Vagina (tissue), 2 donors: ENCODE measurements at places on chromosomes 13 and 19.

DNA sequence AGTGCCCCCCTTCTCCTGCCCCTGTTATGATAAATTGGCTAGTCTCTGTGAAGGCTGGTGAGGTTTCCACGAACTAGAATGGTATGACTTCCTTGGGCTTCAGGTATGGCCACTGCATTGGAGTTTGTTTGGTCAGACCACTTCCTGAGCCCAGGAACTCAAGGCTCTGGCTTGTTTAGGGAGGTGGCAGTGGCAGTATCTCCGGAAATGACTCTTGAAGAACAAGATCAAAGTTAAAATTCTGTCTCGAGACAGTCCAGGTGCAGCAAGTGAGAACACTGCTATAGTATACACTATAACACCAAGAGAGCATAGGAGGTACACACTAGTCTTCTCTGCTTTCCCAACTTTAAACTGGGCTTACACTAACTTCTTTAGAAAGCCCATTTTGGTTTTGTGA lies 309.1 kb downstream of the KLF12 start:
- no peak for DNase-seq

- DNase-seq = no peak
These were observed 529 bp downstream of the ZNF836 start for GRCh38 chr19:52170863-52171320.

GRCh38 chr19:55777528-55777927 lies 8.6 kb downstream of the RFPL4AL1 start:
- no peak for DNase-seq

- no peak for DNase-seq
These were observed 4.8 kb downstream of the TNFSF9 start for GRCh38 chr19:6535558-6536137.

- no peak for DNase-seq
These were observed 7.1 kb downstream of the AKAP8 start for GRCh38 chr19:15372470-15372869.

DNA sequence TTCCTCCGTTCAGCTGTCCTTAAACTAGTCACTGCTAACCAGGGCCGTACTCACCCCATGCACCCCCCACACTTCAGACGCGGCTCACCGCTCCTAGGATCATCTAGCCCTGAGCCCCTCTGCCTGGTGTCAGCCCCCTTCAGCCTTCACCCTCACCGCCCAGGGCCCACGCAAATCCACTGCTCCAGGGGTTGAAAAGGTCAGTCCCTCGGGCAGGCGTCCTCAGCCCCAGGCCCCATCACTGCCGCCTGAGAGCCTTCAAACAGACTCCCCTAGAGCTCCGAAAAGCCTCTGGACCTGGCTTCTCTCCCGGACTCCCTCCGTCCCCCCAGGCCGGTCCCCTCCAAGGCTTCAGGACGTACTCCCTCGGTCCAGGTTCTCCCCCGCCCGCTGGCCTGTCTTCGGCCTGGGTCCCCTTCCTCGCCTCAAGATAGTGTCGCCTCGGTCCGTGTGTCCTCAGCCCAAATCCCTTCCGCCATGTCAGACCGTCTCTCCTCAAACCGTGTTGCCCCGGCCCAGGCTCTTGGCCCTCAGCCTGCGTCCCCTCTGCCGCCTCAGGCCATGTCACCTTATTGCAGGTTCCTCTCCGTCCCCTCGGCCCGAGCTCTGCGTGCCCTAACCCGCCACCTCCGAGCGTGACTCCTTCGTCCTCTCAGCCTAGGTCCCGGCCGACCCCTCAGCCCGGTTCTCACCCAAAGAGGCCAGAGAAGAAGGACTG lies 553 bp downstream of the NAPA start:
- DNase-seq = no peak

- DNase-seq = no peak
These were observed 8.7 kb upstream of the CKM start for GRCh38 chr19:45331411-45331810.

DNA sequence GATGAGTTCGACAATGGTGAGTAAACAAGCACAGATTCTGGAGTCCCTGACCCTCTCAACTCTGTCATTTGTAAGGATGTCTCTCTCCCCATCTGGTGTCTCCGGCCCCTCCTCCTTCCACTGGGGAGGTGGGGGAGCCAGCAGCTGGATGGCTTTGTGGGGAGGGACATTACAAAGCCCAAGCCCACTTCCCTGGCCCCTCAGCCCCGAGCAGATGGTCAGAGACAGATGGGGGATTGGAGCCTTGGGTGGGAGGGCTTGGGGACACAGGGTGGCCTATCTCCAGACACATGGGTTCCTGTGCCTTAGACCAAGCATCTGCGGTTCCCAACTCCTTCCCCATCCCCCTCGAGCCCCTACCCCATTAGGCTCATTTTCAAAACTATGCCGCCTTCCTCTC lies 2.5 kb downstream of the TIMM50 start:
- DNase-seq = no peak

- no peak for DNase-seq
These were observed 110.8 kb downstream of the ZIC5 start for GRCh38 chr13:99860745-99861144.

DNA sequence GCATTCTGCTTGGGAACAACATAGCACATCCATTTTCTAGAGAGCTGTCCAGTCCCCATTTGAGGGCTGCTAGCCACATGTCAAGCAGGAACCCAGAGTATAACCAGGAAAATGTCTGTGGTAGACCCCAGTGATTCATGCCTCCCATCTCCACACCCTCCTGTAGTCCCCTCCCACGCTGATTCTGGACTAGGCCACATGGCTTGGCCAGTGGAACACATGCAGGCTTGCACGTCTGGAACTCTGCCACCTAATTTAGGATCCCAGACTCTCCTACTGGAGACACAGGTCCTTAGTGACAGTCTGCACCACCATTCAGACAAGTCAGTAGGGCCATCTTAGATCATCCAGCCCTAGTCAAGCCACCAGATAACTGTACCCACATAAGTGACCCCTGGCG lies 149.8 kb downstream of the ZIC5 start:
- no peak for DNase-seq

DNA sequence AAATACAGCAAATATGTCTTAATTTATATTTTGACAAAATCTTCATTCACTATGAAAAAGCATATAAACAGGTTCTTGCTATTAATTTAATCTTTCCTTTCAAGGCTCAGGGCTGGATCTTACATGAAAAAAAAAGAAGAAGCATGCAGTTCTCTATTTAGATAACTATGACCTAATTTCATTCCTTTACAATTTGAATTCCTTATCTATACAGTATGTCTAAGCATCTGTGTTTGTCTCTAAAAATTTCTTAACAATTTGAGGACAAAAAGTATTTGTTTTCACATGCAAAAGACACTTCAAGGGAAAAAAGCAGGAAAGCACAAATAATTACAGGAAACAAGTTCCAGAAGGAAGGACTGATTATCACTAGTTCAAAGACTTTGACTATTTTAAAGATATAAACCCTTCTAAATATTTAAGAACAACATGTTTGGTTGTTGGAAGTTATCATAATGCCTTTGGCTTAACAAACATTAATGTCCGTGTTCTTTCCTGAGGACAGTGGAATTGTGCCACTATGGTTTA lies 157.5 kb downstream of the TBC1D4 start:
- no peak for DNase-seq

GRCh38 chr13:50732712-50733111 lies 110.8 kb downstream of the DLEU7 start:
- no peak for DNase-seq

DNA sequence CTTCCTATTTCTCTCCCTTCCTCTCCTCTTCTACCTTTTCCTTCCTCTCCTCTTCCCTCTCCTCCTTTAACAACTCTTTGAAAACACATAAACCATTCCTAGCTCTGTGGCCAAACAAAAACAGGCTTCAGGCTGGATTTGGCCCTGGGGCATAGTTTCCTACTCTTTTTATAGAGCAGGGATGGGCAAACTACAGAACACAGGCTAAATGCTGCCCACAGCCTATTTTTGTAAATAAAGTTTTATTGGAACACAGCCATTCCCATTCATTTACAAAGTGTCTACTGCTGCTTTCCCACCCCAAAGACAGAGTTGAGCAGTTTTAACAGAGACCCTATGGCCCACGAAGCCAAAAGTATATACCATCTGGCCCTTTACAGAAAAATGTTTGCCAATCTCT lies 35.4 kb downstream of the LHFPL6 start:
- DNase-seq = no peak

DNA sequence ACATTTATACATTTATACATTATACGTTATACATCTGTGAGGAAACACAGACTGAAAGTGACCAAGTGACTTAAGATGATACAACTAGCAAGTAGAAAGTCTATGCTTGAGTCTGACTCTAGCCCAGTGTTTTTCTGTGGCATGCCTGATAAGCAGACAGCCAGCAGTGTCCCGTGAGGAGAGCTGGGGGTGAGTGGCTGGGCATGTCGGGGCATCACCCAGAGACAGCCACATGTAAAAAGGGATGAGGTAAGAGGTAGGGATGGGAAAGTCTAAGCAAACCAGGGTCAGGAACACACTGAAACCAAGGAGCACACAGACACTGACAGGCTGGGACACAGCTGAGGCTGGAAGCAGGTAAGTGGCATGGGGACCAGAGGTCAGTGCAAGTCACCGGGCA lies 333.2 kb downstream of the FOXO1 start:
- no peak for DNase-seq

DNA sequence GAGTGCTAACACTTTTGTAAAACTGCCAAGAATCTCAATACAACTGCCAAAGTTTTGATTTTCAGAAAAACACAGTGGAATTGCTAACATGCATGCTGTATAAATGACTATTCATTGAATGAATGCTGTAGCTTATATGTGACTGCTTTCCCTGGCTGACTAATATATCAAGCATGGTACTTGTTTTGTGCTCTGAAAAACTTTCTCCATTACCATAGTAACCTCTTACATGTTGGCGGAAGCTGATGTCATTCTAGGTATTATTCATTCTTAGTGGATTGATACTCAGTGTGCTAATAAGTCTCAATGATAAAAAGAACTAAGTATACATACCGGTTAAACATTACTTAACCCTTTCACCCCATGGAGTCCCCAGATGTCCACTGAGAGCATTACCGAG lies 166.1 kb upstream of the MYO16 start:
- DNase-seq = no peak
